ENCODE measurements at places on chromosomes 1 and 21.

DNA sequence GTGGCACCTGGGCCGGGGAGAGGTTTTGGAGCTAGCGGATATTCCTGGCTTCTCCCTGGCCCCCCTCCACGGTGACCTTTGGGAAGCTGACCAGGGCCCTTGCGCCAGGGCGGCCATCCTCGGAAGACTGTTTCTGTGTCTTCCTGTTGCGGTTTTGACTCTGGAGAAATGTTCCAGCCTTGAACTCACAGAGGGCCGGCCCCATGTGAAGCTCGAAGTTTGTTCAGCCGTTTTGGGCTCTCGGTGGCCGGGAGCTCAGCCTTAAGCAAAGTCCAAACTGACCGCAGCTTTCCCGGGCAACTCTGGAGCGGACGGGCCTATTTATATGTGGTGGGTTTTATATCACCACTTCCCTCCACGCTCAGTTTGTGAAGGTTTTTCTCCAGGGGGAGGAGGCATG, 17.0 kb upstream of the WNT4 start:
- no peak for DNase-seq

GRCh38 chr1:93734999-93735398, 53.4 kb upstream of the BCAR3 start:
- no peak for DNase-seq

GRCh38 chr1:26181586-26182382, 4.5 kb downstream of the CNKSR1 start:
- DNase-seq: no peak

GRCh38 chr1:68087184-68087583, 36.8 kb upstream of the DIRAS3 start:
- no peak for DNase-seq

DNA sequence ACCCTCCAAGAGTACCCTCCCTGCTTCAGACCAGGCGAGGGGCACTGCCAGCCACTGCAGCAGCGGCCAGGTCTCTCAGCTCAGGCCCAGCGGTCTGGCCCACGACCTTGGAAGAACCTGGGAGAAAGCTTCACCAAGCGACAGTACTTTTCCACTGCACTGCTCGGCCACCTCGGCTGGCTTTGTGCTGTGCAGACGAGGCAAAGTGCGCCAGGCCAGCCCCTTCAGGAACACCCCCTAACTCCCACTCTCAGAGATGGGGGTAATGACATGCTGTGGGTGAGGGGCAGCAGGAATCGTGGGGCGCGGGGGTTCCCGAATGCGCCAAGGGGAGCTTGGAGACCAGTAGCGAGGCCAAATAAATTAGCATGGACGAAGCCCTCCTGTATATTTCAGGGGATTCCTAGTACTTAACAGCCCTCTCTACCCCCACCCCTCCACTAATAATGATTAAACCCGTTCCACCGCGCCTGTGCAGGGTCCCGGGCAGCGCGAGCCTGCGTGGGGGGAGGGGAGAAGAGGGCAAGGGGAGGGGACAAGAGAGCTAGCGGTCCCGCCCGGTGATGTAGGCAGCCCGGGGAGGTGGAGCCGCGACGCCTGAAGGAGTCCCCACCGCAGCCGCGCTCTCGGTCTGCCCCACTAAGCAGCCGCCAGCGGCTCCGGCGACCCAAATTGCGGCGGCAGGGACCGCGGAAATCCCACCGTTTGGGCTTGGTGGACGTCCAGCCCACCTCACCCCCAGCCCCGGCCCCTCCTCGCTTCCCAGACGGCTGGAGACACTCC, at the start of gene FAM43B:
TSS of gene FAM43B (plus strand) at position 629 of the 783 bp plus-strand sequence. CDS start 401 bp downstream, outside the sequence.
- DNase-seq: no peak
